ENCODE measurements at places on chromosomes 12 and 14.
A peak's percentile ranks its signal among the peaks of the same experiment; 100 is the strongest.

DNA sequence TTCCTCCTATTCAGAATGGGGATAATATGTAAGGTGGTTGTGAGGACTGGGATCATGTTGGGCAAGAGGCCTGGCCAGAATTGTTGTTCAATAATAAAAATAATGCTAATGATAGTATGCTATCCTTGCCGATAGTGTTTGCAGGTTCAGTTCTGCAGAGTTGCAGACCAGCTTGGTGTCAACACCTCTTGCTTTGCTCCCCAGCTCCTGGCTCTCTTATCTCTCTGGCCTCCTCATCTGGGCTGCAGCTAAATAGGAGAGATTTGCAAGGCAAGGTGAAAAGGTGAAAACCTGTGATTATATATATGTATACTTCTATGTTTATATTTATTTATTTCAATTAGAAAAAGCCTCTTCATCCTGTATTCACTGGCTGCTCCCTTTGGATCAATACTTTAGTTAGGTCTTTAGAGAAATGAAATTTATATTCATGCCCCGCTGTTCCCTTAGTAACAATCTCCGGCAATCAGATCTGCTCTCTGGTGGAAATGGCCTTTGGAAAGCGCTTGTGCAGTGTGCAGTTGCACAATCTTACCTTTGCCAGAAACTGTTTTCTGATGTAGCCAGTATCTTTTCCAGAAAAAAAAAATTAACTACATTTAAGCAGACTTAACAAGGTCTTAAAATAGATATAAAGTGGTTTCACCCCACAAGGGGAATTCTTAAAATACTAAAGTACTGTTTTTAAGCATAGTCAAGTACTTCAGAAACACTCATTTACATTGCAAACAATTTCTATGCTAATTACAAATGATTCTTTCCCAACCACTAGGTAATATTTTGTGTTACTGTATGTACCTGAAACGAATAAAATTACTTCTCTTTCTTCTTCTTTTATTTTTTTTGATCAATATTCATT lies 19.1 kb upstream of the ACVR1B start:
- DNase-seq, result no peak

- no peak for DNase-seq
Measured at GRCh38 chr12:109706747-109707469, 6.7 kb upstream of the FAM222A start.

DNA sequence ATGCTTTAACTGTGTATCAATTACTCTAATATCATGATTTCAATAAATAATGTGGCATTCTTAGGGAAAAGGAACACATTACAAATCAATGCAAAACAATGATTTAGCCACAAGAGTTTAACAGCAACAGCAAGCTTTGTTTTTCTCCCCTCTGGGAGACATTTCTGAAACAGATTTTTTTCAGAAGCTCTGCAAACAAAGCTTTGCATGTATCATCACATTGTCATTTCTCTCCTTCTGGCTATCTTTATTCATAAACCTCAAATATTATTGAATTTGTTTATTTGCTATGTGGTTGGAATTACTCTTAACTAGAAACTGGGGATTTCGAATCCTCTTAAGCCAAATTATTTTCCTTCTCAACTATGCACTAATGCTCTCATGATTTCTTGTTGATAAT lies 278.4 kb upstream of the ATXN7L3B start:
- no peak for DNase-seq

GRCh38 chr12:25958428-25959070 lies at the start of gene RASSF8:
TSS of gene RASSF8 (plus strand) at chr12:25958682. CDS start at chr12:26055344, 96,662 bp downstream.
- DNase-seq, result peak; percentile 21

- DNase-seq, result no peak
Measured at GRCh38 chr14:72844524-72844923, 49.4 kb downstream of the DPF3 start.

DNA sequence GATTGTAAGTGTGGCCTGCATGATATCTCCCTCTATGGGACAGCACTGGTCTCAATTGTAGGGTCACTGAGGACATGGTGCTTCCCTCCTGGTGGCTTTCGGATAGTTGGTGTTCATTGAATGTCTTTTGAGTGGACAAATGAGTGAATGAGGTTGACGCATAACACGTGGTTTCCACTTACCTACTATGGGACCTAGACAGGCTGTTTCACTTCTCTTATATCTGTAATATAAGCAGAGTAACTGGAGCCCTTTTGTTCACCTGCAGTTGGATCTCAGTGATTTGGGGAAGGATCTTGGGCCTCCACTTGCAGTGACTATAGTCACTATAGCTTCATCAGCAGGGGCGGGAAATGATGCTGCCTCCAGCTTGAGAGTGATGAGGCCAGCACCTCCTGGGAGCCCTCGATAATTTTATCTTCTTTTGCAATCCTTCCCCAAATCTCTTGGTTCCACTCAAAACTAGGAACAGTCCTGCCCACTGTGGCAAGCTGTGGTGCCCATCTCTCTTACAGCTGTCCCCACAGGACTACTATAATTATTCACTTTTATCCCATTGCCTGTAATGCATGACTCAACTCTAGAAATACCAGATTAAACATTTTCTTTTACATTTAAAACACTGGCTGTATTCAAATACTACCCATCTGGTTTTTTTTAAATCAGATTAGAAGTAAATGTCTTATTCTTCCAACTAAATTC lies 242.9 kb downstream of the CHST11 start:
- DNase-seq, result no peak

- DNase-seq, result no peak
Measured at GRCh38 chr12:98275131-98275475, 240.3 kb upstream of the TMPO start.

DNA sequence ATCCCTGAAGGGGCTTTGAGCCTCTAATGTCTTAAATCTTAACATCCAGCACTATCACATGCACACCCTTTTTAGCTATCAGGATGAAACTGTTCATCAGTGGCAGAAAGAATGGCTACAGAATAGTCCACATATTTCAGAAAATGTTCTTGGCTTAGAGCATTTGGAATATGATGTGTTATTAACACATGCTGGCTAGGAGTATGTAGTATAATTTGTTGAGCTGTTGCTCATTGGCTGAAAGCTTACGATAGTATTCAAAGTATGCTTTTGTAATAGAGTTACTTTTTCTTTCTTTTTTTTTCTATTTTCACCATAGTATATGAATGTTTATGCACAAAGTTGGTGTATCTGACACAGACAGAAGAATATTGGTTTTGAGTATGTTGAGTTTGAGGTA lies 55.1 kb downstream of the MNAT1 start:
- DNase-seq, result no peak

- no peak for DNase-seq
Measured at GRCh38 chr14:106493962-106494823, 967.8 kb downstream of the TMEM121 start.

All from AG04450 (cell line).